Caco-2 (cell line): ENCODE measurements at places on chromosomes 2 and 18. TPM values are rescaled to one million over a fixed set of nuclear protein-coding genes. Genes with fewer than 3 reads are reported as not detected.

DNA sequence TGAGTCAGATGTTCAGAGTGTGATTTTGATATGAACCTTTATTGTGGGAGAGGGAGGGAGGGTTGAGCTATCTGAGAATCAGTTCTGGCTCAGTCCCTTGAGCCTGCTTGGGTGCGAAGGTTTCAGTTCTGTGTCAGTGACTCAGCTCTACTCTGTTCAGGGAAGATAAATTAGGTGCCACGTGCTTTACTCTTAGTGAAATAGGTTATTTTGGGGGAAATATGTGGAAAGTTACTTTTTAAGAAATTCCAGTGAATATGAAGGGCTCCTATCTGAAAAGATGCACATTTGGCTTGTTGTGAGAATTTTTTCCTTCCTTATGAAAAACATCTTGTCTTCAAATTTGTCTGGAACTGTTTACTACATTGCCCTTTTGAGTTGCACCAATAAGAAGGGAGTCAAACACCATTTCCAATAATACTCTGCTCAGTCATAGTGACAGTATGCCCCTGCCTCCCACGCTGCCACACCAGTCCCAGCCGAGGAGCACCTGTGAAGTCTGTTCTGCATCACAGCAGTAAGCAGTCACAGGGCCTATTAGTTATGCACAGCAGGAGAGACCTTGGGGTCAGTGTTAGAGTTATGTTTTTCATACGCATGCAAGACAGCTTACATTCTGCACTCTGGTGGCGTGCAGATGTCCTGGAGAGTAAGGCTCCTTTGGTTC lies 32.8 kb upstream of the DNAH7 start:
- no peak for DNase-seq
- no peaks in the 10 kb centered on the region for H3K4me1 ChIP-seq
- no peak overlapping the region for H3K4me3 ChIP-seq
- no peak overlapping the region for H3K27ac ChIP-seq

The LOXHD1 gene
- total RNA-seq, result not detected in 2 replicates

GRCh38 chr2:117948615-117949014 lies 65.3 kb downstream of the CCDC93 start:
- no peak overlapping the region for H3K27ac ChIP-seq
- H3K27me3 ChIP-seq, result no peaks in the 10 kb centered on the region
- no peak for DNase-seq
- no peaks in the 10 kb centered on the region for H3K4me1 ChIP-seq
- no peak overlapping the region for H3K4me3 ChIP-seq

DNA sequence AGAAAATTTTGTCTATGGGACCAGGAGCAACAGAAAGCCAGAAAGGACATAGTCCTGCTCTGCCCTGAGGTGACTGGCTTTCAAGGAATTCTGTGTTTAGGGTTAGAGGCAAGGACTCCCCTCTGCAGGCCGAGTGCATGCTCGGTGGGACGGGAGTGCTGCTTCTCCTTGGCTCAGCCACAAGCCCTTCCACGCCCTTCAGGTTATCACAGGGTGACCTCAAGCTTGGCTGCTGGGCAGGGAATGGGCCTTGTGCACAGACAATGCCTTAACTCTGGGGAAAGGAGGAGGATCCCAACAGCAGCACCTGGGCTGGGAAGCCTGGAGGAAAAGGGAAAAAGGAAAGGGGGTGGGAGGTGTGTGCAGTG lies 32.8 kb downstream of the FAM178B start:
- DNase-seq, result no peak
- H3K27ac ChIP-seq, result no peak overlapping the region
- no peak overlapping the region for H3K4me3 ChIP-seq

The EFR3B gene
- 14.5 and 19.1 TPM in 2 replicates for total RNA-seq

- no peak overlapping the region for H3K4me3 ChIP-seq
- no peaks in the 10 kb centered on the region for H3K36me3 ChIP-seq
- H3K27ac ChIP-seq, result no peak overlapping the region
- no peaks in the 10 kb centered on the region for H3K4me1 ChIP-seq
- no peaks in the 10 kb centered on the region for H3K27me3 ChIP-seq
Measured at GRCh38 chr18:23276451-23276850, 141.2 kb downstream of the CABLES1 start.

DNA sequence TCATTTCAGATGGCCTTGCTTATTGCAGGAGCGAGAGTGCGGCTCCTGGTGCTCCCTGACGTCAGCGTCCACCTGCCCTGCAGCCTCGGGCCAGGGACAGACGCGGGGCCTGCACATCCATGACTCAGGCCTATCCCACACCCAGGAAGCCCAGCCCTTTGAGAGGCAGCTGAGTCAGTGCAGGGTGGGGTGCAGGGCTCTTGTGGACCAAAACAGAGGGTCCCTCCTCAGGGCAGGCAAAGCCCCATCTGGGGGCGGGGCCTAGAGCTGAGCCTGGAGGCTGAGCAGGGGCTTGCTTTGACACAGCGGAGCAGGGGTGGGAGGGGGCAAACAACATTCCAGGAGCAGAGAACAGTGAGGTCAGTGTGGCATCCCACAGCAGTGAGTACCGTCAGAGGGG lies 7.7 kb upstream of the ARHGEF4 start:
- no peaks in the 10 kb centered on the region for H3K36me3 ChIP-seq
- DNase-seq, result no peak
- H3K4me1 ChIP-seq, result no peaks in the 10 kb centered on the region

GRCh38 chr18:36264283-36264682 lies 33.2 kb upstream of the FHOD3 start:
- H3K4me3 ChIP-seq, result no peak overlapping the region
- no peak overlapping the region for H3K27ac ChIP-seq
- no peaks in the 10 kb centered on the region for H3K27me3 ChIP-seq
- no peak for DNase-seq
- no peaks in the 10 kb centered on the region for H3K4me1 ChIP-seq
